Stimulated activated CD8-positive, alpha-beta memory T cell treated with anti-CD3 and anti-CD28 coated beads, Interleukin-4, amount 100 ng/mL, for 1 hour (primary cell): ENCODE measurements at places on chromosomes 7 and 10.
A peak's percentile ranks its signal among the peaks of the same experiment; 100 is the strongest.

DNA sequence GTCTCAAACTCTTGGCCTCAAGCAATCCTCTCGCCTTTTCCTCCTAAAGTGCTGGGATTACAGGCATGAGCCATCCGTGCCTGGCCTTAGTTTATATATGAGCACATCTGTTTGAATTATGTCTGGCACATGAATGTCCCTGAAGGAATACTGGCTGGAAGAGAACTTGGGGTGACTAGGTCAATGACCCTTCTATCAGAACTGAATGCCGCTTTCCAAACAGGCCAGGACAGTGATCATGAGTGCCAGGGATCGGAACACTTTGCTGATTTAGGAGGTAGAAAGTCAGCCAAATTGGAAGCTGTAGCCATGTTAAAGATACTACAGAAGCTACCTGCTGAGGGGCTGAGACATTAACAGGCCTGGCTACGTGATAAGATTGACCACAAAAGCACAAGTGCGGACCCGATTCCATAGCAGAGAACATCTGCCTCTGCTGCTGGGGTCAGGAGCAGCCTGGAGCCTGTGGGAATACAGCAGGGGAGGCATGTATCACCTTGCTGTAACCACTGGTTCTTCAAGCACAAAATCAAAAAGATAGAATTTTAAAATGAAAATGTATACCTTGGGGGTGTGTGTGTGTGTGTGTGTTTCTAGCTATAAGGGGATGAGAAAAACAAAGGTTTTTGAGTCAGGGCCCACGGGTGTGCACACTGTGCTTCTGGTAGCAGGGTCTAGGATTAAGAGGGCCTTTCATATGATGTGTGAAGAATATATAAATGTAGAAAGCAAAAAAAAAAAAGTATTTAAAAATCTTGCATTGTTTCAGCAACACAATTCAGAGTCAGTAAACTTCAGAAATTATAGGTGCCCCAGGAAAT is 293.7 kb downstream of the BBS9 start:
- no peak for DNase-seq

GRCh38 chr10:31687663-31688482 is 240.8 kb downstream of the ARHGAP12 start:
- no peak for DNase-seq

DNA sequence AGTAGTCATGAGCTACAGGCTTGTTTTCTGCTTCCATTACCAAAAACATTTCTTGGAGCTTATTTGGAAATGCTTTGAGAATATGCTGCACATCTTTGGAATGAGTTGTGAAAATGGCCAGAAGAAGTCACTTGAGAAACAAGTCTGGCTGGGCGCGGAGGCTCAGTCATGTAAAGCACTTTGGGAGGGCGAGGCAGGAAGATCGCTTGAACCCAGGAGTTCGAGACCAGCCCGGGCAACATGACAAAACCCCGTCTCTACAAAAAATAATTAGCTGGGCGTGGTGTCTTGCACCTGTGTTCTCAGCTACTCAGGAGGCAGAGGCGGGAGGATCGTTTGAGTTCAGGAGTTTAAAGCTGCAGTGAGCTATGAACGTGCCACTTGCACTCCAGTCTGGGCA is 882 bp upstream of the CHCHD1 start:
- DNase-seq: no peak

DNA sequence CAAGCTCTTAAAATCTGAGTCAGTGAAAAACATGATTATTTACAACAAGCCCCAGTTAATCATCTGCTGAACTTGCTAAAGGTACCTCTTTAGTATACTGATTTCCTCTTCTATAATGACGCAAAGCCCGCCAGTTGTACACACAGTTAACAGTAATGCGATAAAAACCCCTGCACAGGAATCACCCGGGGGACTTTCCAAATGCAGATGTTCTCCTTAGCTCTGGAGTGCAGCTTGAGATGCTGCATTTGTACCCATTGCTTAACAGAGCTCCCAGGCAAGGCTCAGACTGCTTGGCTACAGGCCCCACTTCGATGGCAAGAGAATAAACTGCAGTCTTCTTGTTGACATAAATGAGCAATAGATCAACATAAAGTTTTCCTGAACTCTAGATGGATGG is 279.6 kb upstream of the HGF start:
- no peak for DNase-seq

DNA sequence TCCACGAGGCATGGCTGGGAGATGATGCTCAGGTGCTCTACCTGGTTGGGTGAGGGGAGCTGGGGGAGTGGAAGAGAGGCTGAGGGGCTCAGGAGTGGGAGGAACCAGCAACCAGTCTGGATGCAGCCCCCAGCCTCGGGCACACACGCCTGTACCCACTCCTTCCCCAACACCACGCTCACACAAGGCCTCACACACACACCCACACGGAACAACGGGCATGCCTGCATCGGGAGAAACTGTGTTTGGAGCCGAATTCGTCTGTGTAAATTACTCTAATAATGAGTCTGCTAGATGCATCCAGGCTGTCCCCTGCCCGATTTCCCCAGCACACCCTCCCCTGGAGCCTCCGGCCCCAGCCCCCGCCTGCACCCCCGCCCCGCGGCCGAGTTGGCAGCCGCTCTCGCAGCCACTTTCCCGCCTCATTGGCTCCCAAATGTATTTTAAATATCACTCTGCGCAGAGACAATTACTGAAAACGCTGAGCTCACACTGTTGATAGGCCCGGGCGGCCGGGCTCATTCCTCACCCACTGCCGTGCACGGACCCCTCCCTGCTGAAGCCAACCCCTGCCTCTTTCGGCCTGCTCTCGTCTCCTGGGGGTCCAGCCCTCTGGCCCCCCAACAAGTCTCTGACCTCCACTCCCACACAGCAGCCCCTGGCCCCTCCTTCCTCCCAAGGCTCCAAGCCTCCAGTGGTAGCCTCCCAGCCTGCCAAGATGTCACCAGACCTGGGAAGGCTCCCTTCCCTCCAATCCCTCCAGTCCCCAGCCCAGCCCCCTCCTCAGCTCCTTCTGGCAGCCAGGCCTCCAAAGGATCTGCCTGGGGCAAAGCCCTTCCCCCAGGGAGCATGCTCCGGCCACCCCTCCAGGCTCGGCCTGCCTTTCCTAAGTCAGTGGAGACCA is 11.1 kb downstream of the H2BK1 start:
- DNase-seq: no peak

DNA sequence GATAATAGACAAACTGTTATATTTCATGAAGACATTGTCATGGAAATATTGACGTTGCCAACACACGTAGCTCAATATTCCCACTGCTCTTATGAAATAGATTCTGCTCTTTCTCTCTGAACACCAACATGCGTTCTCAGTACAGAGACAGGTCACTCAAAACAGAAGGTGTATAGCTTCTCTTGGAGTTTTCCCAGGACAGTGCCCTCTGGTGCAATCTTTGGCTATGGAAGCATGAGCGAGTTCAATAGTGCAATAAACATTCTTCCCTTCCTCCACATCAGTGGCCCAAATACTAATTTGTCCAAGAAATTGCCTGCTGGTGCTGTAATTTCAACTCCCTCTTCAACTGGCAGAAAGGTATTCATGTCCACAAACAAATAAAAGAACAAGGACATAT is 145.3 kb downstream of the MAGI2 start:
- no peak for DNase-seq

GRCh38 chr7:47565640-47566250 is 16.2 kb downstream of the TNS3 start:
- DNase-seq: no peak

DNA sequence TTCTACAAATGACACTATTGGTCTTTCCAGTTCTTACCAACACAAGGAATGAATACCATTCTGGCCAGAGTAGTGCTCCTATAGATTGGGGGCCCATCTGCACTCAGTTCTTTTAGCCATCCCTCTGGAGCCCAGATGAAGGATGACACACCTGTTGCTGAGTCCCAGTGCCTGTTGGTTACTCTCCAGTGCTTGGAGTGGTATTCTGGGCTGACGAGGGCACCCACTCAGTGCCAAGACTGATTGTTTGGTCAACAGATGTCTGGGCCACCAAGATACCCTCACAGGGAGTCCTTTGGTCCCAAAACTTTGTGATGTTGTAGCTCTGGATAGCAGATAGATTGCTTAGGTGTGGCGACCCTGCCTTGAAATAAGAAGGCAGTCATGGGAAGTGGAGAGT is 23.7 kb upstream of the ITGA8 start:
- no peak for DNase-seq

GRCh38 chr7:91047636-91048035 is 216.6 kb upstream of the FZD1 start:
- no peak for DNase-seq

GRCh38 chr10:47024399-47025252 is 113.4 kb downstream of the PTPN20 start:
- peak; percentile 11 for DNase-seq

DNA sequence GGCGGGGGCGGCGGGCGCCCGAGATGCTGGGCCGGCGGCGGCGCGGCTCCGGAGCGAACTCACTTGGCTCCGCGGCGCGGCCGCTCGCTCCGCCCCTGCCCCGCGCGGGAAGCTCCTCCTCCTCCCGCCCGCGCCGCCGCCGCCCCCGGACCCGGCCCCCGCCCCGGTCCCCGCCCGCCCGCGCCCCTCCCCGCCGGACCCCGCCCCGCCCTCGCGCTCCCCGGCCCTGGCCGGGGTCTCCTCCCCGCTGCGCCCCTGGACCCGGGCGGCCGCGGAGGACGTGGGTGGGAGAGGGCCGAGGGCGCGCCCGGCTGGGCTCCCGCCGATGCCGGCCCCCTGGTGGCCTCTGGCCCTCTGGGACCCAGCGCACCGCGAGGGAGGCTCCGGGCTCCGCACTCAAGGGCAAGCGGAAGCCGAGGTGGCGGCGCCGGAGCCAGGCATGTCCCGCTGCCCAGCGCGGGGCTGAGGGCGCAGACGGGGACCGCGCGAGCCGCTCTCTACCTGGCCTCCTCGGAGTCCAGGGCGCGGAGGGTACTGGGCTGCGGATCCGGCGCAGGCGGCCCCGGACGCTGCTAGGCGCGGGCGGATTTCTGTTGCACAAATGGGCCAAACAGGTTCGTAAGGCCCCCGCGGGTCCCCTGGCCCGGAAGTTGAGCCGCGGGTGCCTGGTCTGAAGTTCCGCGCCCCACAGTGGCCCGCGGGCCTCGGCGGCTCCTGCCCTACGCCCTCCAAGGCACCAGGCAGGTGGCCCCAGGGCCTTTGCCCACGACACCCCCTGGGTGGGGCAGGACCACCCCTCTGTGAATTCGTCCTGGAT is at the start of gene TCERG1L:
Gene TCERG1L, minus strand, starts transcription at position 61 of the 817 bp plus-strand sequence. CDS start 86 bp downstream, outside the sequence.
- DNase-seq: no peak

DNA sequence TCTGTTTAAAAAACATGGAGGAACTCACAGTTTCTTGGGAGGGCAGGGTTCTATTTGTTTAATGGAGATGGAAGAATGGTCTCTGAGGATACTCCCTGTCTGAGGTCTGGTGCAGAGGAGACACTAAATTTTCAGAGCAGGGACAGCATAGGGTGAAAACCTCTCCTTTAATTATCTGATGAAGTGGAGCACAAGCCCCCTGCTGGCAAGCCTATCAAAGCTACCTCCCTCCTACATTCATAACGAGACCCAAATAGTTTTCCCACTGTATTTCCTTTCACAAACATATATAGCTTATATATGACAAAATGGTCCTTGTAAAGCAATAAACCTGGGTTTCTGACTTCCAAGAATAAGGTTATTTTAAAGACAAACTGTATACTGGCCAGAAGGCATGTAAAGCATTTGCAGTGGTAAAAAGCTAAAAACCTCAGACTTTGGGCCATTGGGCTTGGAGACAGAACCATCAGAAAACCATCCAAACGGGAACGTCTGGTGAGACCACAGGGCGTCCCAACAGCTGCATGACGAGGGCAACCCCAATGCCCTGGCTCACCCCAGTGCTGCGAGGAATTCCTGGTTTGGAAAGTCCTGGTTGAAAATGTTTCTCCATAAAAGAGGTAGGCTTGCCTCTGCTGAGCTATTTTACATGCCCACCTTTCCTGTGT is 201.3 kb downstream of the FANK1 start:
- no peak for DNase-seq

GRCh38 chr10:79352035-79352877 is 5.0 kb downstream of the PPIF start:
- no peak for DNase-seq

DNA sequence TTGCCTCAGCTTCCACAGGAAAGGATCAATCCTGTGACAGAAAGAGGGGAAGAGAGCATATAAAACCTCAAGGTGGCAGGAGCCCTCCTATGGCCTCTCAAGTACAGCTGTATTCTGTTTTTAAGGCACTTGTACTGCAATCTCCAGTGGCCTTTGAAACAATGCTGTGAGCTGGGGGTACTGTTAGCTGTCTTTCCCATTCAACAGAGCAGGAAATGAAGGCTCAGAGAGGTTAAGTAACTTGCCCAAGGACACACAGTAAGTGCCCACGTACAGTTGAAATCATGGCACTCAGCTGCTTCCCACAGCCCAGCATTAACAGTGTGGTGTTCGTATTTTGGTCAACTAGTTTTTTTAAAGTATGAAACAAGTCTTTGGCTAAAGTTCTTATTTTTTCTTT is 34.0 kb downstream of the DUSP5 start:
- DNase-seq: no peak

- no peak for DNase-seq
These were observed 23.0 kb upstream of the ZMYND11 start for GRCh38 chr10:112246-112645.

DNA sequence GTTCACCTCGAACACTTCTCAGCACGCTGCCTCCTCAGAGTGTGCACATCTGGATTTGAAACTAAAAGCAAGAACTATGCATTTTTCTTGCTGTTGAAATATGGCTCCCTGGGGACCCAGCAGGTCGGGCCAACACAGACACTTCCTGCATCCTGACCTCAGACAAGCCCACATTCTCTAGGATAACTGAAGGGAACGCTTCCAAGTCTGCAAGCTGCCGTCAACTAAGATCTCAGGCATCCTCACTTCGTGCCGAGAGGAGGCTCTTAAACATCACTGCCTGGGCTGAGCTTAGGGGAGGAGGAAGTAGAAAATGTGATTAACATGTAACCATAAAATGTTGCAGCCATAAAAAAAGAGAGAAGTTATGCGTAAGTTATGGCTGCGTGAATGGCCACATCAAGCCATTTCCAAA is 65.5 kb downstream of the PYROXD2 start:
- no peak for DNase-seq

- no peak for DNase-seq
These were observed 24.4 kb downstream of the TRUB1 start for GRCh38 chr10:114962441-114962840.

DNA sequence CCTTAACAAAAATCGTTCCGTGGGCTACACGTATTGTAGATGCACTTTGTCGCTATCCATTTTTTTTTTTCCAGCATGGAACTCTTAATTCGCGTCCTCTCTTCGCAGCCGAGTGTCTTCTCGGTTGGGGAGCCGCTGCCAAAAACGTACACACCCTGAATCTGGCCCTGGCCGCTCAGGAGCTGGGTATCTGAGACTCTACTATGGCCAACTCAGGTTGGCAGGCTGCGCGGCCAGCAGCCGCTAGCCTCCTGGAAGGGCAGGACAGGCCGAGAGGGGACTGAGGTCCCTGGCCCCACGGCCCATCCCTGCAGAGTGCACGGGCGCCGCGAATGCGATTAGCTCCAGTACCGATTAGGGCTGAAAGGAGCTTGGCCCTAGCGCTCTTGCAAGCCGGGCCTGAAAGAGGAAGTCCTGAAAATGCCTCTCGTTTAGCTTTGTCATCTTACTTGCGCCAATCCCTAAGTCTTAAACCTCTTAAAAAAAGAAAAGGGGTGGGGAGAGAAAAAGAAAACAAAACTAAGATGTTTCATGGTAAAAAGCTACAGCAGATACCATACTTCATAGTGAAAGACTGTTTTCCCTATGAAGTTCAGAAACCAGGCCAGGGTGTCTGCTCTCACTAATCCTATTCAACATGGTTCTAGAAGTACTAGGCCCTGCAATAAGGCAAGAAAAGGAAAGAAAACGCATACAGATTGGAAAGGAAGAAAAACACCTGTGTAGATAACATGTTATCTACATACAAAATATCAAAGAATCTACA is 113.2 kb upstream of the RHEB start:
- DNase-seq: peak; percentile 27

- no peak for DNase-seq
These were observed 148.8 kb downstream of the PPP1R9A start for GRCh38 chr7:95056107-95056739.
